ENCODE measurements at places on chromosomes 5 and 9.

DNA sequence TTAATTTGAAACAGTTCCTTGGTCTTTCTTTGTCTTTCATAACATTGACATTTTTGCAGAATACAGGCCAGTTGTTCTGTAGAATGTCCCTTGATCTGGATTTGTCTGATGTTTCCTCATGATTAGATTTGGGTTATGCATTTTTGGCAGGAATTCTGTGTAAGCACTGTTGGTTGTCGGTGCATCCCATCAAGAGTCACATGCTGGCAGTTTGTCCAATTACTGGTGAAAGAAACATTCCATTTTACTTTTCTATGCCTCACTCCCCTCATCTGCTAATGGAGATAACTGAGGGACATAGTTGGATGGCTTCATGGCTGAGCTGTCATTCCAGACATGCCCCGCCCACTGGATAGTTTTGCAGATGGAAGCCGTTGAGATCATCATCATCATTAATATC lies 7.6 kb upstream of the ZNF618 start:
- DNase-seq, result no peak

DNA sequence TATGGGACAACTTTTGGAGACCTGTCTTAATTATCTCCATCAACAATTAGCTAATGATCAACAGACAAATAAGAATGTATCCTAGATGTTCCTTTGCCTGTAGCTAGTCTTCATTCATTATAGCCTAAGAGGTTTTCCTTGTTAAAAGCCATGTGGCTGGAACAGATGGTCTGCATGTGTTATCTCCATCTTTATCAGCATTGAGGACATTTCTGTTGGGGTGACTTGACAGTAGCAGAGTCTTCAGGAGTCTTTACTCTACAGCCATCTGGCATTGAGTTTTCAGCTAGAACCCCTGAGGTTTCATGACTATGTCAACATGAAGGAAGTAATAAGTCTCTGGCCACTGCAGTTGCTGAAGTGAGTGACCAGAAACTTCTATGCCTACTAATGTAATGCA lies 106.6 kb upstream of the TLE4 start:
- no peak for DNase-seq

DNA sequence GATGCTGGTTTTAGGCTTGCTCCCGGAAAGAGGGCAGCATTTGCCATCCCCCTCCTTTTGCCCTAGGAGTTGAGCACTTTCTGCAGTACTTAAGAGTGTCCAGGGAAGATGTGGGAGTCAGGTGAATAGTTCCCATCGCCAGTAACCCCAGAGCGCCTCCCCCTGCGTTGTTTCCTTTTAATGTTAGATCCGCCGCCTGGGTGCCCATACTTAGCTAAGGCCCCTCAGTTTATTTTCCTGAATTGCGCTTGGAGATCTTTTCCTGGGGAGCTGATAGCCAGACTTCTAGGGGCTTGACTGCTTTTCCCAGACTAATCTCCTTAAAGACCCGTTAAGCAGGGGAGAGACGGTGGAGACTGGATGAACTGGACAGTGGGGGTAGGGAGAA lies 377 bp upstream of the PCDHAC2 start:
- DNase-seq, result no peak

- no peak for DNase-seq
These were observed 482.9 kb downstream of the TMEM38B start for GRCh38 chr9:106177216-106177615.

- no peak for DNase-seq
These were observed 402.0 kb downstream of the MLLT3 start for GRCh38 chr9:20220286-20220685.

DNA sequence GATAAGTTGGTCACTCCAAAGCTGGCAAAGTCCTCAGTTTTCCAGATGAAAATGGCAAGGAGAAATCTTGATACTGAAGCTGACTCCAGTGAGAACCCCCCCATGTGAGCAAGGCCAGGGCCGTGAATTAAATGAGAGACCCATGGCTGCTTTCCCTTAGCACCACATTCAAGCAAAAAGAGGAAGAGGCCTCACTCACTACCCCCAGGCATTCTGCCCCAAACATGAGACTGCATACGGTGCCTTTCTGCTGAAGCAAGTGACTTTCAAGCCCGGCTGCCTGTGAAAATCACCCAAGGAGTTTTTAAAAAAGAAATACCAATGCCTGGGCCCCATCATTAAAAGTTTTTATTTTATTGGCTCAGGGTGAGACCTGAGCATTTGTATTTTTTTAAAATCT lies 66.9 kb downstream of the TMEM252 start:
- DNase-seq, result no peak

DNA sequence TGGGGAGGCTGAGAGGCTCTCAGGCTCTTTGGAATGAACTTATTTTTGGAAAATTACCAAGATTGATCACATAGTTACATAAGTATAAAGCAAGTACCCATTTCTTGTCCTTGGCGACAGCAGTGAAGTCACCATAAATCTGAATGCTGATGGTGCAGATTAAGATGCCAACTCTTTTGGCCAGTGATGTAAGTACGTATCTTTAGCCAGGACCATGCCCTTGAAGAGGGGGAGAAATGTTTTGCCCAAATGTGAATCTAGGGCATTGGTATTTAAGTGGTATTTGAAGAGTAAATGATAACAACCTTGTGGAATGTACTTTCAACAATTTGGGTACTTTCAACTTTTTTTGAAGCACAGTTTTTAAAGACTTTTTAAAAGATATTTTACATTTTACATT lies 68.2 kb upstream of the RAD23B start:
- DNase-seq, result no peak

DNA sequence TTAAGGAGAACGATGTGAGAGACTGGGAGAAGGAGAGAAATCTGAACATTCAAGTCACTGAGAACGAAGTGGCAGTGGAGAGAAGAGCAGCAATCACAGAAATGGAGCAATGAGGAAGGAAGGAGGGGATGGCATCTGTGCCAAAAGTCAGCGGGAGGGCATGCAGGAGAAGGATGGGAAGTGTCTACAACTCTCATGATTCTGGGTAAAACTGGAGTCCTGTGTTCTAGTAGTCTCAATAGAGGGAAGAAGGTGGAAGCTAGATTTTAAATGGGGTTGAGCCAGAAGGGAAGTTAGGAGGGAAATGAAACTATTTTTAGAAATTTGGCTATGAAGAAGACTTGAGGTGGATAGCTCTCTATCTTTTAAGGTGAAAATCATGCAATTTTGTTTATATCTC lies 39.1 kb upstream of the SPATA31C2 start:
- no peak for DNase-seq

DNA sequence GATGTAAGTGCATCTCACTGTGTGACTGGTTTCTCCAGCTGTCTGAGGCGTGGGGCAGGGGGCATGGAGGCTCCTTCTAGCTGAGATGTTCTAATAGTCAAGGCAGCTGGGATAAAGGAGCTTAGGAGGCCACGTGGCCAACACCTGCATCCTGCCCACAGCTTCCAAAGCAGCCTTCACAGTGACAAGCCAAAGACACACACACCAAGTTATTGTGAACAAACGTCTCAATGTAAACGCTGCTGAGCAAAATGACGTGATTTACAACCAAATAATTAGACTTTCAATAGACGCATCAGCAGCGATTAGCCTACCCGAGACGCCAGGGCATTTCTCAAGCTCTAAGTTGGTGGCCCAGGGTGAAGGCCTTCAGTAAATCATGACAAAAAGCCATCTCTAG lies 23.2 kb upstream of the SLC25A51 start:
- DNase-seq, result no peak

DNA sequence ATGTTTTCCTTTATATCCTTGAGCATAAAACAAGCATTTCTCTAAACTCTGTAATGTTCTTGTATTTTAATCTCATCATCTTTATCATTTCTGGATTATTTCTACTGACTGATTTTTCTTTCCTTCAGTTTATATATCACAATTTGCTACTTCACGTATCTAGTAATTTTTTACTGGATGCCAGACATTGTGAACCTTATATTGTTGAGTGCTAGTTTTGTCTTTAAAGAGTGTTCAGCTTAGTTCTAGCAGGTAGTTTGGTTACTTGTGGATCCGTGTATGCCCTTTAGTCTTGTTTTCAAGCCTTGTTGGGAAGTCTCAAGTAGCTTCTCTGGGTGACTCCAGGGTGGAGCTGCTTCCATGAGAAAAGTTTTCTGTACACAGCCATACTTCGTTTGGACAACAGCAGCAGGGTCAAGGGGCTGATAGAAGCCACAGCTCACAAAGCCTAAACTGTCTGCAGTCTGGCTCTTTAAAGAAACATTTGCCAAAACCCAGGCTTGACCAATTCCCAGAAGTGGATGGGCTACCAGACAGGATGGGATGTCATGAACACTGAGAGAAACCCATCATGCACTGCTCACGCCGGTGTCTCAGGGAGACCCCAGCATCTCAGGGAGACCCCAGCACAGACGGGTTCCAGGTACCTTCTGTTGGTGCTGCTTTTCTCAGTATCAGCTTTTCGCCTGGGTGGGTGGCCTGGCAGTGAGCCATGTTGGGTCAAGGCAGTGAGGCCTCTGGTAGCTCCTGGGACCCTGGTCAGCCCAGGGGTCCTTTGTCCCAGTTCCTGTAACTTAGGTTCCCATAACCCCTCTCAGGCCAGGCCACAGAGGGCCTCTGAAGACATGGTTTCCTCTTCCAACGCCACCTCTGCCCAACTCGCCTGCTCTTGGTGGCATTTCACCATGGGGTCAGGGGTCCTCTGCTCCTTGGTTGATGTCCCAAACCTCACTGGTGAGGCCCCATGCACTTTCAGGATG lies 29.1 kb downstream of the TRIP13 start:
- no peak for DNase-seq

DNA sequence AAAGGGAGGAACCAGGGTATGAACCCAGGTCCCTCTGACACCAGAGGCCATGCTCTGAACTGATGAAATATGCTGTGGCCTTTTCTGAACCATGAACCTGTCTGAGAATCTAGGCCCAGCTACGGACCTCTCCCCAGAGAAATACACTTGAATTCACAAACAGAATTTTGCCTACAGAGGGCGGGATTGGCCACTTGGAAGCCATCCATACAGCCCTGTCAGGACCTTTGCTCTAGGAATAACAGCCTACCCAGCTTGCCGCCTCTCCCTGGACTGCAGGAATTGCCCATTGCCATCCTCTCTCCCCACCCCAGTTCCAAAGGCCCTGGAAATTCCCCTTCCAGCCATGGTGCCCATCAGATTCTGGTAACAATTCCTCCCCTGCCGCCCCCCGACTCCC lies 26.6 kb downstream of the MORN5 start:
- DNase-seq, result no peak

- no peak for DNase-seq
These were observed 124.0 kb upstream of the PJA2 start for GRCh38 chr5:109533751-109534272.

DNA sequence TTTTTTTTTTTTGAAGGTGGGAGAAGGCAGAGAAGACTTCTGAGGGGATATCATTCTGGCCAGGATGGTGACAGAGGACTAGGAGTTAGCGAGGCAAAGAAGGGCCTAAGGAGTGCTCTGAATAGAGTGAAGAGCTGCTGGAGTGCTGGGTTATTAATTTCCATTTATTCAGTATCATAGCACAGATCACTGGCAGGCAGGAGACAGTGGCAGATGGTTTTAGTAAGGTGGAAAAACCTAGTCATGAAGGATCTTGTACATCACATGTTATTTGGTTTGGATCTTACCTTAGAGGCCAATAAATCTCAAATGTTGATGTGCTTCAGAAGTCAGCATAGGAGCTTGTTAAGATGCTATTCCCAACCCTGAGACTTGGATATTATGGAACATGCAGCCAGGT lies 165.5 kb downstream of the TTLL11 start:
- no peak for DNase-seq

DNA sequence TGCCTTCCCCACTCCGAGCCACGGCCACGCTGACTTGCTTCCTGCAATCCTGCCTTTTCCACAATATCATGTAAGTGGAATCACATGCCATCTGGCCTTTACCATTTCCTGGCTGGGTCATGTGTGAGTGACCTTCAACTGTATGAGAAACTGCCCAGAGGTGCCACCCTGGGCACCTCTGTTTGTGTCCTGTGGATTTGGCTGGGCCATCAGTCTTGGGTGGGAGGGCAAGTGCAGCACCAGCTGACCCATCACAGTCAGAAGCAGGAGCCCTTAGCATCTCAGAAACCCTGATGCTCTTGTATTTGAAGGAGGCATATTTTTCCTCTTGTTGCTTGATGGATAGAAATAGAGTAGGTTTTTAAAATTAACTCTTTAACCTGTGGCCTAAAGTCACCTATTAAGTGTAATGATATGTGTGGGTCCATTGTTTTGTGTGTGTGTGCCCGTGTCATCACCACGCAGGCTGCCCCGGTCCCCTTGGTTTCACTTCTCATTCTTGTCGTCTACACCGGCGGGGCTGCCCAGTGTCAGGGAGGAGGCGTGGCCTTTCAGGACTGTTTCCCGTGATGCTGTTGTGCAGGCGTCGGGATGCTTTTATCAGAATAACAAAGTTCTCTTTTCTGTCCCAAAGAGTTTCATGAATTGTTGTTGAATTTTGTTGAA lies 52.1 kb upstream of the CACNA1B start:
- no peak for DNase-seq

- no peak for DNase-seq
These were observed 1.5 kb downstream of the KLF9 start for GRCh38 chr9:70412832-70413463.

DNA sequence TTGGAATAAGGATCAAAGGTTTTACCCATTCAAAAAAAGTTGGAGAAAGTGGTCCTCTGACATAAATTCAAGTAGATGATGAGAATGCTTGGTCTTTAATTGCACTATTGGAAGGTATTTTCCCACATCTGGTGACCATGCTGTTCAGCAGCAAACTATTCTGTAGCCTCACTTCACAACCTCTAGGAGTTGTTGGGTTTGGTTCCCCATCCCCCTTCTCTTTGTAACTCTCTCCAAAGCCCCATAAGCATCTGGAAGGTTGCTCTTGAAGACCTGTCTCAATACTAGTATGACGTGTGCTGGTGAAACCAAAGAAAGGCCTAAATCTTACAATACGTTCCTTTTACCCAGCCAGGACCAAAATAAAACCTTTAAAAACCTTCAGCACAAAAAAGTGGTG lies 8.5 kb downstream of the RGMB start:
- DNase-seq, result no peak

GRCh38 chr9:129880654-129881546 lies 45.6 kb downstream of the USP20 start:
- DNase-seq, result no peak

All from stimulated activated CD8-positive, alpha-beta memory T cell treated with anti-CD3 and anti-CD28 coated beads, Interleukin-4, amount 100 ng/mL, for 1 hour (primary cell).